Skin of body (tissue), 3 donors: ENCODE measurements at places on chromosomes 12 and 14. TPM values are rescaled to one million over a fixed set of nuclear protein-coding genes. Genes with fewer than 3 reads are reported as not detected.

TOGARAM1 gene
- 37.5 TPM for total RNA-seq

CCDC175 gene
- total RNA-seq = not detected

GPRC5A gene
- 2.8 TPM for total RNA-seq

STXBP6 gene
- total RNA-seq = 7.6 TPM

KRT71 gene
- 454 TPM for total RNA-seq

CLEC2D gene
- 6.0 TPM for total RNA-seq
